Left renal pelvis (tissue), 4 donors: ENCODE measurements at places on chromosomes 6 and 20. TPM values are rescaled to one million over a fixed set of nuclear protein-coding genes. Genes with fewer than 3 reads are reported as not detected.

Gene TAB2
- polyA plus RNA-seq = 80.4 TPM

Gene SAMHD1
- 21.4 TPM for polyA plus RNA-seq

Gene KIFC1
- polyA plus RNA-seq = 35.0 TPM

Gene DDO
- 1.1 TPM for polyA plus RNA-seq

Gene EYA2
- polyA plus RNA-seq = 1.8 TPM

Gene CDH4
- 5.8 TPM for polyA plus RNA-seq

Gene CCN2
- 357 TPM for polyA plus RNA-seq

- DNase-seq = no peak
These were observed 140.5 kb downstream of the BTBD3 start for GRCh38 chr20:12058216-12058615.

DNA sequence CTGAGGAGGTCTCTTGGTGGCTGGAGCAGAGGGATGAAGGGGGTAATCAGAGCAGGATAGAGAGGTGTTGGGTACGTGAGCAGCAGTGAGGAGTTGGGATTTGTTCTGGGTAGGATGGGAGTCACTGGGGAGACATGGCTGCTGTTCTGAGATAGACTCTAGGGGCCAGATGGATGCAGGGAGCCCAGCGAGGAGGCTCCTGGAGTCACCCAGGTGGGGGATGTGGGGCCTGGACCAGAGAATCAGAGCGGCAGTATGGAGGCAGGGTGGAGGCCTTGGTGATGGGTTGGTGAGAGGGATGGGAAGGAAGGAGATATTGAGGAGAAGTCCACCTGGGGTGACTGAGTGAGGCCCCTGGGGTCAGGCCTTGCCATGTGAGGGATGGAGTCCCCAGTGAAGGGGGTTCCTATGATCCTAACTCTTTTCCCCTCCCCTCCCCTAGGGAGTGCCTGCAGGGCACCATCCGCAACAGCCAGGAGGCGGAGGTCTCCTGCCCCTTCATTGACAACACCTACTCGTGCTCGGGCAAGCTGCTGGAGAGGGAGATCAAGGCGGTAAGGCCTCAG, 13.7 kb downstream of the RBCK1 start:
- no peak for DNase-seq

DNA sequence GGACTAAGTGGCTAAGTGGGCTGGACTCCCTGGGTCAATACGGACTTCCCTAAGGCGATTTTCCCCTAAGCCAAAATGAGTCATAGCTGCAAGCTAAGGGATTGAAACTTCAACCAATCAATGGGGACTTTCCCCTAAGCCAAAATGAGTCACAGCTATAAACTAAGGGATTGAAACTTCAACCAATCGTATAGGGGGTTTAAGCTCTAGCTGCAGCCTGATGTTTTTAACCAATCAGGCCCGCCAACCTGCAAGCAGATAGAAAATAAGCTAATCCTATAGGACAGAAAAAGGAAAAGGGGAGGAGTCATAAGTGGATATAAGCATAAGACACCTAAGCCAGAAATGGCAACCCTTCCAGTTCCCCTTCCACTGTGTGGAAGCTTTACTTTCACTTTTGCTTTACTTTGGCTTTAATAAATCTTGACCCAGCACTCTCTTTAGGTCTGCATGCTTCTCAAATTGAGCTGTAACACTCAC, 655.0 kb upstream of the HS3ST5 start:
- no peak for DNase-seq

DNA sequence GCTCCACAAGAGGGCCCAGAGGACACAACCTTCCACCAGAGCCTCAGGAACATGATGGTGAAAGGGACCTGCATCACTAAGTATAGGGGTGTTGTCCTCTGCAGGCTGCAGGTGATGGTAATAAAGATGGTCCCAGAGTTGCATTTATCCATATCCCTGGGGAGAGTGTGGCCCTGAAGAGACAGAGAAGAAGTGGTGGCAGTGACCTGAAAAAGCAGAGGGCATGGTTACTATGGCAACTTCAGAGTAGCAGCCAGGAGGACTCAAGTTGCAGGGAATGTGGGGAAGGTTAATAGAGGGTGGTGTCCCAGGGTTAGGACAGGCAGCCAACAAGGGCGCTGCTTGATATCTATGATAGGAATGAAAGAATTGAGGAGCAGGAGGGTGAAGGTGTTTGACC, 57.1 kb downstream of the HLA-A start:
- no peak for DNase-seq

GRCh38 chr6:149317644-149318571, at the start of gene TAB2:
TAB2 (plus strand) TSS chr6:149317712; CDS start chr6:149369998, 52,286 bp downstream.
- DNase-seq = no peak

- DNase-seq = no peak
These were observed 50.9 kb upstream of the CD2AP start for GRCh38 chr6:47426524-47427302.

DNA sequence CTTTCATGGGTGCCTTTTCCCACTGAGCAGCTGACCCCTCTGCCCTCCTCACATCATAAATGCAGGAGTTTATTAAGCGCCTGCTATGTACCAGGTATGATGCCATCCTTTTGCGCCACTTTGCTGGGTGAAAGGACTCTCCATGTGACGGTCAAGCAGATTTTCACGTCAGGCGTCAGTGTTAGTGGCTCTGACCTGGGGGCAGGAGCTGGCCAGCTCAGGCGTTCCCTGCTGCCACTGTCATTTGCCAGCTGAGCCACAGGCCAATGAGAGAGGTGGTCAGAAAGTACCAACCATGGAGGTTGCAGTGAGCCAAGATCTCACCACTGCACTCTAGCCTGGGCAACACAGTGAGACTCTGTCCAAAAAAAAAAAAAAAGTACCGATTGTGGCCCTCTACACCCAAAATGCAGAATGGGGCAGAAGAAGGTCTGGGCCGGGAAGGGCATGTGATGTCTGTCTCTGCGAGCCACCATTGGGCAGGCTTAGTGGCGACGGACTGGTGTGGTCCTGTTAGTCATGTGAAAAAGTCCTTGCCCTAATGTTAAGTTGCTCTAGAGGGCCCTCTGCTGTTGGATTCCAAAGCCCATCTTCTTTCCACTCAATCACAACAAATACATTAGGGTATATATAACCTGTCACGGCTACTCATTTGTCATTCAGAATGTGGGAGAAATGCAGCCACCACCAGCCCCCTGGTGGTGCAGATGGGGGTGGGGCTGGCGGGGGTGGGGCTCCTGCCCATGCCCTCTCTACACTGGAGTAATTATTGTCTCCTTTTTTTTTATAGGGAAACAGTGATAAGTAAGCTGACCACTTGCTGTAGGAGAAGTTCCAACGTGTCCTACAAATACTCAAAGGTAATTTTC, 18.4 kb upstream of the SLC22A1 start:
- DNase-seq = no peak

GRCh38 chr6:111688331-111688730, 82.7 kb upstream of the TRAF3IP2 start:
- DNase-seq = no peak

DNA sequence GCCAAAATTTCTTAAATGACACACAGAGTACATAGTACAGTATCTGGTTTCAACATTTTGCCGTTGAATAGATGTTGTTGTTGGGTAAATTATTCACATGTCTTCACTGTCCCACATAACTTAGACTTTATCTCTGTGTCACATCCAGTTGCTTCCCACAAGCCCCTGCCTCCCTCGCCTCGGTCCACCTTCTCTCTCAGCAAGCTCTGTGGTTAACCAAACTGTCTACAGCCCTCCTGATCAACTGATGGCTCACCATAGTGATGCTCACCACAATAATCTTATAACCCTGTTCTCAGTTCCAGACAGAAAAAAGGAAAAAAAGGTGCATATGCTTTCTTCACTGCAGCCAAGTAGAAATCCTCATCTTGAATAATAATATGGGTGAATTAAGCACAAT, 23.0 kb downstream of the IL17F start:
- no peak for DNase-seq

DNA sequence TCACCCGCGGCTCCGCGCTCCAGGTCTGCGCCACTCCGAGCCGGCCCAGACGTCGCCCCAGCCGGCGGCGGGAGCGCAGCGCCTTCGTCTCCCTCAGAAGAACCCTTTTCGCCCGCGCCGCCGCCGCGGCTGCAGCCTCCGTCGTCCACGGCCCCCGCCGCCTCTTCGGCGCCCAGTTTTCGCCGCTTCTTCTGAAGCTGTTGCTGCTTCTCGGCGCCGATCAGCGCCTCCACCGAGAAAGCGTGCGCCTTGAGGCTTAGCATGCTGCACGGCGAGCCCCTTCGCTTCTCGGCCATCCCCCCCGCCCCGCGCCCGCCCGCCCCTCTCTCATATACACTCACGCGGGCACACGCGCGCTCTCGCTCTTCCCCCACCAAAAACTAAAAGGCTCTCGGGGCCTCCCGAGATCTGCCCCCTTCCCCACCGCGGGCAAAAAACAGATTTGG, 489 bp downstream of the TBX18 start:
- no peak for DNase-seq

- no peak for DNase-seq
These were observed 131.7 kb upstream of the MLIP start for GRCh38 chr6:53979468-53980067.

DNA sequence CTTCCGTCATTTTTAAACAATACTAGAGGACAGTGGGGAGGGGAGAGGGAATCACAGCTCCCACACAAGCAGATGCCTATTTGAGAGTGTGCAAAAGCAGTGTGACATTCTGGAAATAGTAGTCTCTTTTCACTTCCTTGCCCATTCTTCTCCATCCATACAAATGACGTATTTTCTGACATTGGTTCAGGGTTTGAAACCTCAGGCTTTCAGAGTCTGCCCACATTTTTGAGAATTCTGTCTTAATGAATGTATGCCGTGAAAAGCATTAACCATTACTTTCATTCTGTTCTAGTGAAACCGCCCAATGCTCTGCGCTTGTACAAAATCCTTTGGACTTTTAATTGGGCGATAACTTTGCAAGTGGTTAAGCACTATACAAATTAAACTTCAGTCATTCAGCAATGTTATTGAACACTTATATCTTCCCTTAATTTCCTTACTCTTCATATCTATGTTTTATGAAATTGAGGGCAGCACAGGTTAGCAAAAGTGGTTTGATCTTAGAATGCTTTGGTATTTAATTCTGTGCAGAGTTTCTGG, 265.7 kb downstream of the SOX4 start:
- DNase-seq = no peak

GRCh38 chr6:140758169-140758877, 1374.4 kb upstream of the GJE1 start:
- DNase-seq = no peak

- DNase-seq = no peak
These were observed 490.4 kb upstream of the ADGRB3 start for GRCh38 chr6:68144667-68145066.

GRCh38 chr6:112233847-112234246, 20.5 kb downstream of the LAMA4 start:
- DNase-seq = no peak

DNA sequence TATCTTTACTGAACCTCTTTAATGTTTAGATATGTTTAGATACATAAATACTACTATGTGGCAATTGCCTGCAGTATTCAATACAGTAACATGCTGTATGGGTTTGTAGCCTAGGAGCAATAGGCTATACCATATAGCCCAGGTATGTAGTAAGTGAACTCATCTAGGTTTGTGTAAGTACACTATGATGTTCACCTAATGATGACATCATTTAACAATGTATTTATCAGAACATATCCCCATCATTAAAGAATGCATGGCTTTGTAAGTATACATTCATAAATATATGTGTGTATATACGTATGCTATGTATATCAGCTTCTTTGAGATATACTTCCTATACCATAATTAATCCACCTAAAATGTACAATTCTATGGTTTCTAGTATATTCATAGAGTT, 631.2 kb upstream of the MAN1A1 start:
- no peak for DNase-seq

DNA sequence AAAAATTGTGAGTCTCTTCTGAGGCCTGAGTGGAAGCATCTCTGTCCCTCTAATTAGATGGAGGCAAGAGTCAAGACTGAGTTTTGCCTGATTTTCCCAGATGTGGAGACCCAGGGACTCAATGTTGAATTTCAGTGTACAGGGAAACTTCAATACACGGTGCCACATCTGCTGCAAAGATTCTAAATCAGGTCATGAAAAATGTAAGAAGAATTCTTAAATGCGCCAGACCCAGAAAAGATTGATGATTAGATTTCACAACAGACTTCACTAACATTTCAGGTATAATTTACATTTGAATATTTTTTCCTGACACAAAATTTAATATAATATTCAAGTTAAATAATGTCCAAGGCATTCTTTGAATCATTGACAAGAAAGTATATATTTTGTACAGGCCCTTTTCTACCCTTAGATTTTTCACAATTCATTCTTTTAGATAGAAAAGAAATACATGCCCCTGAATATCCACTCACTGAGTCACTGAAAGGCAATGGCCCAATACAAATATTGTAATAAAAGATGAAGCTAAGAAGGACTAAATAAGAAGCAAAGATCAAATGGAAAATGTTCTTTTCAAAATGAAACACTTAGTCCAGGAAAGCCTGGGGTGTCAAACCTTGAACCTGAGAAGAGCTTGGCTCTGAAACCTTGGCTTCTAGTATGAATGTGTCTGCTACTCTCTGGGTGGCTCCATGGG, 18.2 kb upstream of the HDGFL1 start:
- no peak for DNase-seq

- no peak for DNase-seq
These were observed 168.7 kb upstream of the LRFN2 start for GRCh38 chr6:40755749-40756452.

DNA sequence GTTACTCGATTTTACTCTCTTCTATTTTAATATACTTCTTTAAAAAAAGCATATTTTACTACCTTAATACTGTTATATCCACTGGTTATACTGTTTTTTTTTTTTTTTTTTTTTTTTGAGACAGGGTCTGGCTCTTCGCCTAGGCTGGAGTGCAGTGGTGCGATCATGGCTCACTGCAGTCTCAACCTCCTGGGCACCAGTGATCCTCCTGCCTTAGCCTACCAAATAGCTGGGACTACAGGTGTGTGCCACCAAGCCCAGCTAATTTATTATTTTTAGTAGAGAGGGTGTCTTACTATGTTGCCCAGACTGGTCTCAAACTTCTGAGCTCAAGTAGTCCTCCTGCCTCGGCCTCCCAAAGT, 170.7 kb downstream of the DOK5 start:
- no peak for DNase-seq

- DNase-seq = no peak
These were observed 111.1 kb upstream of the DUSP22 start for GRCh38 chr6:181049-181654.

- DNase-seq = no peak
These were observed 31.8 kb upstream of the RALGAPA2 start for GRCh38 chr20:20744170-20744725.

- no peak for DNase-seq
These were observed 38.4 kb downstream of the ZMYND8 start for GRCh38 chr20:47318027-47318585.

- no peak for DNase-seq
These were observed 4.8 kb downstream of the SAMD10 start for GRCh38 chr20:63974402-63975200.

DNA sequence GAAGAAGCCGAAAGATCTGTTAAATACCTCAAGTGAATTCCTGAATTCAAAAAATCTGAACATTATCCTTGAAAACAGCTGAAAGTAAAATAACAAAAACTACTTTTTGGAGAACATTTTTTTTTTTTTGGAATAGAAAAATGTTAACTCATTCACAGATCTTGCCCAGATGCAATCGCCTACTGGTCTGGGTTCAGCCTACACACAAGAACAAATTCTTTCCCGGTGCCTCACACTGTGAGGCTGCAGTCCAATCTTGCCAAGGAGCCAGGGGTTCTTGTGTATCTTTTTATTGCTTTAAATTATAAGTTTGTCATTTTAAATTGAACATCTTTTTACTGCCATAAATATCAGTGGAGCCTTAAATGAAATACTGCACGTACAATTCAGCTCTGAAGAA, 41.2 kb upstream of the TMEM200A start:
- DNase-seq = no peak
